ENCODE measurements at places on chromosomes 16 and 17. TPM values are rescaled to one million over a fixed set of nuclear protein-coding genes. Genes with fewer than 3 reads are reported as not detected.
A peak's percentile ranks its signal among the peaks of the same experiment; 100 is the strongest.

Gene ZNF469
- total RNA-seq, result 0.17 TPM

GRCh38 chr16:72400257-72401083 lies 228.5 kb upstream of the PMFBP1 start:
- DNase-seq, result peak; percentile 34

Gene TPSD1
- total RNA-seq, result 0.19 TPM

Gene KREMEN2
- total RNA-seq, result 1.5 TPM
